Stimulated activated CD8-positive, alpha-beta memory T cell treated with anti-CD3 and anti-CD28 coated beads, Interleukin-7, amount 100 ng/mL, for 24 hours (primary cell): ENCODE measurements at places on chromosomes 2 and 18.

- DNase-seq: no peak
Measured at GRCh38 chr2:222483513-222484039, 59.2 kb downstream of the SGPP2 start.

- peak; percentile 64 for DNase-seq
Measured at GRCh38 chr2:70964596-70965386, 13.6 kb upstream of the ANKRD53 start.

GRCh38 chr18:73597832-73598615 lies 549.6 kb downstream of the FBXO15 start:
- DNase-seq: no peak

DNA sequence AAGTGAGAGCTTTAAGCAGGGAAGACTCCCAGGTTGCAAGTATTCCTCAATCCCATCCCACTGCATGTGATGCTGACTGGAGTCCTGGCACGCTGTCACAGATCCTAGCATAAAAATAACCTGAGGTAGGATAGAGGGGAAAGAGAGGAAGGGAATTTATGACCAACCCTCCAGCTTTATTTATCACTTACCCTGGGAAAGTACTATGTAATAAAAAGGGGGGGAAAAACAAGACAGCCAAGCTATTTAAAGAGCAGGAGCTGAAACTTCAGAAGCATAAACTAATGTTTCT lies 122.2 kb downstream of the SLC8A1 start:
- no peak for DNase-seq

DNA sequence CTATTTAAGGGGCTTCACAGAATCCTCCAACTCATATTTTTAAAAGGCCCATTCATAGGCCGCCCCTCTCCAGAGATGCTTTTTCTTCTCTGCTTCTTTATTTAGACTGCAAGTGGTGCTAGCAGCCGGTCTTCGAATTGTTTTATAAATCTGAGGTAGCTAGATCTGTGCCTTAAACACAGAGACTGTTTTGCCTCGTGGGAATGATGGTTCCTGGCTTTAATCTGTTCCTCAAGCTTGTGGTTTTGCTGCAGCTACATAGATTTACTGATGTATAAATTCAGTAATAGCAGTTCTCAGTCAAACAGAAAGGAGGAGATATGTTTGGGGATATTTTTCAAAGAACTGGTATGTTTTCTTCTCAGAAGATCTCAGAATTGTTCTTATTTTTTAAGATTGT lies 45.3 kb downstream of the TNFRSF11A start:
- no peak for DNase-seq

- no peak for DNase-seq
Measured at GRCh38 chr2:171391532-171391931, 42.3 kb downstream of the METTL8 start.

DNA sequence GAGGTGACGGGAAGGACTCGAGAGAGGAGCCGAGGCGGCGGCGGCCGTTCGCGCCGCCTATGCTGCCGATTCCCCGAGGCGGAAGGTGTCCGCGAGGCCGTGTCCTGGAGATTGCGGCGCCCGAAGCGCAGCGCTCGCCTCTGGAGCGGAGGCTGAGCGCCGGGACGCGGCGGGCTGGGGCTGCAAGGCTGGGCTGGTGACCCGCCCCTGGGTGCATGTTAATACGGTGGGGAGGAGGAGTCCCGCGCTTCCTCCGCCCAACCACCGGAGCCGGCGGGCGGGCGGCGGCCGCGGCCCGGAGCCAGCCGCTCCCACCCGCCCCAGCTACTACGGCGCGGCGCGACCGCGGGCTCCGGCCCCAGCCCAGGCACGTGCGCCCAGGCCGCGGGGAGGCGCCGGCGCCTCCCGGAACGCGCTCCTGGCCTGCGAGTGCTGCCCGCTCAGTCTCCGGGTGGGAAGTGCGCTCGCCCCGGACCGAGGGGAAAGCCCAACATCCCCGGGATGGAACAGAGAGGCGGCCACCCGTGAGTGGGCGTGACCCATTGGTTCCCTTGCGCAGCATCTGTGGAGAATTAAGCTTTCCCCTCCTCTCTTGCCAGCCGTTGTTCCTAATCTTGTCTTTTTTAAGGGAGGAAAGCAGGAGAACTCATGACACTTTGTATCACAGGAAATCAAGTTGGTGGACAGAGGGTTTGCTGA lies at the start of gene DLGAP1:
TSS of gene DLGAP1 (minus strand) at position 195 of the 699 bp plus-strand sequence.
- DNase-seq: no peak

DNA sequence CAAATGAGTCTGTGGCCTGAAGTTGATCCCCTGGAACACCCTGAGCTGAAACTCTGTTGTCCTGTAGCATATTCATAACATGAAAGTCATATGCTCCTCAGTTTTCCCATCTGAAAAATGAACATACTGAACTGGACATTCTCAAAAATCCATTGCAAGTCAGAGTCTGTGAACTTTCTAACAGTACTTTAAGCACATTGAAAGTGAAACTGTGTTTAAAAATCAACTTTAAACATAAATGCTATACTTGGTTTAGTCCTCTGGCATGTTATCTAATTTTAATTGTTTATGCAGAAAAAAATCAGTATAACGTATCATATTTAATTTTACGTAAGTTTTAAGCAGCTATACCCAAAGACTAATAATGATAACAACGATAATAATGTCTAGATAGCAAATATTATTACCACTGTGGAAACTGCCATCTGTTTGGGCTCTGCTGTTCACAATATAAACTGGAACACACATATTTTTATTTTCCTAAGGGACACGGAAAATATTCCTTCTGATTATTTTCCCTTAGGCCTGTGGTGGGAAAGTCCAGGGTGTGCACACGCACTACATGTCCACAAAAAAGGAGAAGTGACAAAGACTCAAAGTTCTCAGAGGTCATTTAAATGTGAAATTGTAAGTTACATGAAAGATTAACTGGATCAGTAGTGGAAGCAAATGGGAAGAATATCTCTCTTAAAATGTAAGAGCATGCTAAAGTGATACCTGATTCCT lies 56.1 kb upstream of the TTN start:
- DNase-seq: no peak

- DNase-seq: no peak
Measured at GRCh38 chr2:176780348-176780747, 432.2 kb upstream of the HNRNPA3 start.

DNA sequence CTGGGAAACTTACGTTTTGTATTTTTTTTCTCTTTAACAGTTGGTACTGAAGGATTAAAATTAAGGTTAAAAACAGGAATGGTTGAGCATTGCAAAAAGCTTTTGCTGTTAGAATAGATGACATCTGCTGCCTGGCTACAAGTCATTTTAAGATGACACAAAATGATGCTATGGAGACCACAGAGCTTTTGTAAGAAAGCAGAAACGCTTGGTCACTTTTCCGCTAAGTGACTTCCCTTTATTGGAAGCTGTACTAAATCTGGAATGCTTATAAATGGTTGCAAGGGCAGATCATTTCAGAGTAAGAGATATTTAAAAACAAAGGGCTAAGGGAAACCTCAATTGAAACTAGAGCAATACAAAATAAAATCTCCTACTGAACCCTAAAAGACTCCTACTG lies 544.0 kb downstream of the STK39 start:
- DNase-seq: no peak

DNA sequence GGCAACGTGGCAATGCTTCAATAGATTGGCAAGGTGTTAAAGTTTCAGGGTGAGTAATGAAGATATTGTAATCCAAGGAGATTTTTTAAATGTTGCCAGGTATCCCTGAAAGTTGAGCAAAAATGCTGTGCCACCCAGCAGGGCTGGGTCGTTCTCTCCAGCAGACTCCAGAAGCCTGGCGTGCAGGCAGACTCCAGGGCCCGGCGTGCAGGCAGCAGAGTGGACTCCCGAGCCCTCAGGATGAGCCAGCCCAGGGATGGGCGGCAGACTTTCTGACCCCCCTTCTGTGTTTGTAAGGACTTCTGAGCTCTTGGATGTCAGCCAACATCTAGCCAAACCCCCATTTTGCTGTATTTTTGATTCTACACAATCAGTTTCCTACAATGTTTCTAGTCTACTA lies 289.1 kb downstream of the ZNF516 start:
- DNase-seq: no peak

DNA sequence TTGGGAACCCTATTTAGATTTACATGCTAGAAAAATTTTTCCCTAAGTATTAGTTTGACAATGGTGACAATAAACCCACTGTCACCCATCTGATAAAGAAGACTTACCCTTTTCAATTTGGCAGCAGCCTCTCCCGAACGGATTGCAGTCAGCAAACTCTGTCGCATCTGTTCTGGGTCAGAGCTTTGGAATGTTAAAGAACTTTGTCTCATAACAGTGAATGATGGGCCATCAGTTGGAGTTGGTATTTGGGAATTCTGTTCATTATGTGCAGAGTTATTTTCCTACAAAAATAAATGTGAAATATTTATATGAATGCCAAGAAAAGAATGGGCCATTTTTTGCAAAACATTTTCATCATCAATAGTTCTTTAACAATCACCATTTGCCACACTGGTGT lies 70.8 kb upstream of the GRB14 start:
- no peak for DNase-seq

- no peak for DNase-seq
Measured at GRCh38 chr2:24745825-24746224, 47.4 kb downstream of the PTRHD1 start.

GRCh38 chr2:74488643-74489481 lies 6.0 kb downstream of the TTC31 start:
- DNase-seq: no peak

DNA sequence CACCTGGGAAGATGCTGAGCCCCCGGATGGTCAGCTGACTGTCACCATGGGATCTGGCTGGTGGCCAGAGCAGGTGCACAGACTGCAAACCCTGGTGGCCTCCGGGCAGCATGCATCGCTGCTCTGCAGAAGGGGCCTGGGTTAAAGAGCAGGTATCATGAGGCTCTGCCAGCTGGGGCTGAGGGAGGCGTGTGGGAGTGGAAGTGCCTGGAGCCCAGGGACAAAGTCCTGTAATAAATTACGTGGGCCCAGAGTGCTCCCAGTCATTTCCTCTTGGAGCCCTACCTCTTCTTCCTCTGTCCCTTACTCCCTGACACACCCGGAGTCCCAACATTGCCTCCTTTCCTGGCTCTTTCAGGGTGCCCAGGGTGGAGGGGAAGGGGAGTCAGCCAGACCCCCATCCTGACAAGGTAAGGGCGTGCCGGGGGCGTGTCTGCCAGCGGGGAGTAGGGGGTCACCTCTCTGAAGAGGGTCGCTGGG lies at the start of gene MYO7B:
TSS of gene MYO7B (plus strand) at position 262 of the 480 bp plus-strand sequence. CDS start 24,040 bp downstream, outside the sequence.
- no peak for DNase-seq

DNA sequence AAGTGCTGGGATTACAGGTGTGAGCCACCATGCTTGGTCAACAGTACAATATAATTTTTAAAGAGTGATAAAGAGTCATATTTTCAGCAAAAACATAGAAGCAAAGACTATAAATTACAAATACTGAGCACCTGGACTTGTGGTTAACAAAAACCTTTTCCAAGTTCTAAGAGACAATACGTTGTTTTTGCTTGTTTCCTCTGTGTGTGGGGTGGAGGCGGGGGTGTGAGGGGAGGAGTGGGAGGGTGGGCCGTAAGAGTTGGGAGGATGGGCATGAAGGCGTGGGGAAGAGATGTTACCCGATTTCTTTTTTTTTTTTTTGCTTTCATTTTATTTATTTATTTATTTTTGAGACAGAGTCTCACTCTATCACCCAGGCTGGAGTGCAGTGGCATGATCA lies 78.0 kb upstream of the WIPF1 start:
- no peak for DNase-seq

DNA sequence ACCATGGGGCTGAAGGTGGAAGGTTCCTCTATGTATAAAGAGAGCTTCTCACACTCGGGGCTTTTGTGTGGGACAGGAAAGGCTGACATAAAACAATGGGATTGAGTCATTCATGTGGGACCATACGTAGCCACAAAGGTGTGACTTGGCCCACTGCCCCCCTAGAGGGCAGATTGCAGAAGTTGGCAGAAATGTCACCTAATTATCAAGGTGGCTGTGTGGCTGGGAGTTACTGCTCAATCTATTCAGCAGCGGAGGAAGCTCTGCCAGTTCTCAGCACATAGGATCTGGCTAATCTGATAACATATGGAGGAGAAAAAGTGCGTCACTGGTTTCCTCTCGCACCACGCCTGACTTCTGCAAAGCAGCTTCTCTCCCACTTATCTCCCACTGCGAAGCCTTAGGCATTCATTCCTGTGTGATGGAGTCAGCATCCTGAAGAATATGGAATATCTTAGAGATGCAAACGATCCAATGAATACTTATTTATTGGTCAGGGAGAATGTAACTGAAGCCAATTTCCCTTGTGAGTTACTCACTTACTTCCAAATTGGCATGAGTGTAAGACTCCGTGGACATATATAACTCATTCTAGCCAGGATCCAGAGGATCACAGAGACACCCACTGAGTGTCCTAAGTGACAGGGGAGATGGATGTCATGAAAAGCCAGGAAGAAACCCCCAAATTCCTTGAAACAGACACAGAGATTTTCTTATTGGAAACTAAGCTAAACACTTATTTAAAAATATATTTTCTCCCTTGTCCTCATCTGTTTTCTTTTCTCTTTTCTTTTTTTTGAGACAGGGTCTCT lies 344.8 kb downstream of the TGIF1 start:
- no peak for DNase-seq

- no peak for DNase-seq
Measured at GRCh38 chr18:58051765-58052460, 7.9 kb downstream of the NEDD4L start.

DNA sequence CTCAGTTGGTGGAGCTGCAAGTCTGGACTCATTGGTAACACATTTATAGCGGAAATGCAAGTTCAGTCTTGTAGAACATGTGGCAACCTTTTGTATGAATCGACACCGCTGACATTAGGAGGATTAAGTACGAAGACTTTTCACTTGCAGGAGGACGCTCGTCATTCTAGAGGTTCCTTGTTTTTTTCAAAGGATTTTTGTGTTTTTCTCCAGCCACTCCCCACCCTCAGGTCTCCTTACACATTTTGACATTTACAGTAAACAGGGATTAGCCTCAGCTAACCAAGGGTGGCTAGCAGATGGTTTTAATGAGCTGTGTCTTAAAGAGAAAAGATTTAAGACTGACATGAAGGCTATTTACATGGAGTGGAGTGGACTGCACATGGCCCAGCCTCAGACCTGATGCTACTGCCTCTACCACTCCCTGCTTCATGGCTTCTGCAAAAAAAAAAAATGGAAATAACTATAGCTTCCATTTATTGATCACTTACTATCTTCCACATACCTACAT lies 173.8 kb downstream of the TRIB2 start:
- no peak for DNase-seq

- no peak for DNase-seq
Measured at GRCh38 chr2:1497122-1497611, 83.9 kb downstream of the TPO start.

DNA sequence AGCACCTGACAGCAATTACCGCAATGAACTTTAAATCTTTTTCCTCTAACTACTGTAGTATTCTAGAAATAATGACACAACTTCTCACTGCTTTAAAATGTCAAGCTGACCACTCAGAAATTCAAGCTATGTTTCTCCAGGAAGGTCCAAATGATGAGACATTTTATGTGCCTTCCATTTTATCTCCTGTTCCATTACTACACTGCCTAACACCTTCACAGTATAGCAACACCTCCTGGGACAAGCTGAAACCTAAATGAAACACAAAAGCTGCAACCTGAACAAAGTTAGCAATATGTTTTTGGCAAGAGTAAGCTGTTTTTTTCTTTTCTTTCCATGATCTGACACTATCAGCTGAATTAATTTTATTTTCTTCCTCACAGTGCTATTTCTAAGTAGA lies 81.9 kb downstream of the IKZF2 start:
- DNase-seq: no peak

GRCh38 chr2:97880334-97880733 lies 115.4 kb downstream of the TMEM131 start:
- DNase-seq: no peak

GRCh38 chr2:39704540-39704939 lies 38.8 kb downstream of the TMEM178A start:
- no peak for DNase-seq

- DNase-seq: no peak
Measured at GRCh38 chr2:6926071-6926732, 9.0 kb downstream of the RNF144A start.
